Upper lobe of right lung (tissue), 1 donor: ENCODE measurements at places on chromosomes 7 and 10.

GRCh38 chr7:121026159-121026558 is 37.6 kb downstream of the CPED1 start:
- no peak for DNase-seq

GRCh38 chr10:106573106-106573505 is 591.4 kb downstream of the SORCS1 start:
- no peak for DNase-seq

GRCh38 chr10:14116837-14117236 is 213.9 kb downstream of the FRMD4A start:
- DNase-seq, result no peak

DNA sequence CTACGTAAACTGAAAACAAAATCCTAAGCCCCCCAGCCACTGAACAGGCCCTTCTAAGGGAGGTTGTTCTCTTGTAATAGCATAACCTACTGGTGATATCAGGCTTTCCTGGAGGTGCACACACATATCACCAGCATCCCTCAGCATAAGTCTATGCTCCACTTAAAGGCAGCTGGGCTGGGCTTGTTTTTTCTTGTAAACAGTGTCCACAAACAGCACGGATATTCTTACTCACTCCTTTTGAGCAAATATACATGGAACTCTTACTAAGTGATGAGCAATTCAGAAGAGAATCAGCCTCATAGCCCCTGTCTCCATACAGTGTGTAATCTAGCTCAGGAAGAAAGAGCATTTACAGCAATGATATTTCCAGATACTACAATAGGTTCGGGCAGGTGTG is 2.4 kb downstream of the LRIT1 start:
- DNase-seq, result no peak
